PC-9 (cell line): ENCODE measurements at places on chromosomes 3 and 15. TPM values are rescaled to one million over a fixed set of nuclear protein-coding genes. Genes with fewer than 3 reads are reported as not detected.

GRCh38 chr3:53144446-53144845, 14.2 kb upstream of the RFT1 start:
- DNase-seq = no peak

Gene DOCK3
- total RNA-seq = 15.2 and 16.9 TPM in 2 replicates

DNA sequence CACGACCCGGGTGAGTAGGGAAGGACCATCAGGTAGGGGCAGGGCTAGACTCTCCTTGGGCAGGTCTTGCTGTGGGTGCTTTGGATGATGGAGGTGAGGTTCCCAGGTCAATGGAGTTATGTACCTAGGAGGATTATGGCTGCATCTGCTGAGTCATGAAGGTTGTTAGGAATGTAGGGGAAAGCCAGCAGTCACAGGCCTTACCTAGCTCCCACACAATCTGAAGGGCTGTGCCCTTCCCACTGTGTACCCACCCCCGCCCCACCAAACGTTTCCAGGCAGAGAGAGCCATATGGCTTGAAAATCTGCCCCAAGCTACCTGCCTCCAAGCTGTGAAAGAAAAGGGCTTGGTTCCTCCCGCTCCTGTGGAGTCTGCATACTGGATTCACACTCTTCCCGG, 573.4 kb upstream of the DPPA4 start:
- peak; percentile 44 for DNase-seq

- DNase-seq = no peak
Measured at GRCh38 chr3:42735615-42736014, 33.0 kb upstream of the HHATL start.

Gene TRIM59
- total RNA-seq = 14.4 and 23.3 TPM in 2 replicates

DNA sequence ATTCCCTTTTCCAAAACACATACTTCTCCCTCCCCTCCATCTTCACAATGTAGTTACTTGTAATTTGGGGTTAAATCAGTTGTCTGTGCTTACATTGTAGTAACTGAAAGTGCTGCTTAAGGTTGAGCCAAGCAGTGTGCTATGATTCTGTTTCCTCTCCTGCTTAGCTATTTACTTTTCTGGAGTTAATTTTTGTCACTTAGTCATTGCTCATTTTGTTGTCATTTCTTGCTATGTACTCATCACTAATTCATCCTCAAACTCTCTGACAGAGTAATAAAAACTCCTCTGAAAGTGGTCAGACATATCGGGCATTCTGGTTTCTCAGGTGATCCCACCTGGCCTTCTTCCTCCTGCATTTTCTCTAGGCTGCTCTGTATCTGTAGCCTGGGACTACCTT, 80.7 kb downstream of the PPARG start:
- no peak for DNase-seq

Gene NCBP2
- total RNA-seq = 83.8 and 91.8 TPM in 2 replicates

GRCh38 chr3:2978977-2979732, 131.0 kb downstream of the IL5RA start:
- no peak for DNase-seq

DNA sequence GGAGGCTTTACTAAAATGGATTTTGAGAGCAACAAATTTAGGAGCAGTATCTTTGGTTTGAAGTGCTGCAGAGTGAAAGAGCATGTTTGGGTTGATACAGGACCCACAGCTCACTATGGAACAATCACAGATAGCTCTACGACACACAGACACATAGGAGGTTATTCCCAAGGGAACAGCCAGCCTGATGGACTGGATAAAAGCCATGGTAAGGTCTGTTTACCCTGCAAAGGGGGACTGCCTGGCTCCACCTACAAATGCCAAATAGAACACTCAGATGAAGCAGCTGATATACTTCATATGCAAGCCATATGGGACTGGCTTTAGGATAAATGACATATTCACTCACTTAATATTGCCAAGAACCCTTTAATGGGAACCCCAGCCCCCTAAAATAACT, 75.4 kb downstream of the CDC25A start:
- DNase-seq = no peak

Gene GALNT15
- not detected in 2 replicates for total RNA-seq

GRCh38 chr3:155407971-155408370, 114.5 kb upstream of the STRIT1 start:
- no peak for DNase-seq

DNA sequence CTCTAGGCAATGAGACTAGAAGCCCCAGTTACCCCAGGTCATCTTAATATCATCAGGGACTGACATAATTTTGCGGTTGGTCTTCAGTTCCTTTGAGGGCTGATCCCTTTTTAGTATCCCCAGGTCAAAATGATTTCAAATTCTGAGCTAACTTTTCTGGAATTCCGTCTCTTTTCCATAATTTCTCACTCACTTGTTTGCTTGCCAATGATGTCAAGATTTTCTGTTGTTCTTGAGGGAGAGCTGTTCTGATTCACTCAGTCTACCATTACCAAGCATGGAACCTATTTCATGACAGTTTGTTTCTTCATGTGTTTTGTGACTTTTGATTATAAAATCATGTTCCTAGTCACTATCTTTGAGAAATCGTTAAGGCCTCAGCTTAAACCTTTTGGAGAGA, 190.5 kb upstream of the LYSMD4 start:
- DNase-seq = no peak

DNA sequence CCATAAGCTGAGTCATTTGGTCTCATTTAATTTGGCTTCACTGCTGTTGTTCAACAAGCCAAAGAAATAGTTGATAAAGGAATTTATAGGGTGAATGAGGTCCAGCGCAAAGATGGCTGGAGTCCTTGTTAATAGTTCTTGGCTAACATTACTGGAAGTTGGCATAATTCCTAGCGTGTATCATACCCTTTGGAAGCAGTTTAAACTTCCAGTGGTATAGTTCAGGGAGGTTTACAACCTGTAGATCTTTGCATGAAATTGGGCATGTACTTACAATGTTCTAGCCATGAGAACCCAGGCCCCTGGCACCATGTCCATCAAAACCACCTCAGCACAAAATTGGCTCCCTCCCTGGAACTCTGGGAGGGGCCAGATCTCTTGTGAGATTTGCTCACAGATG, 380.8 kb downstream of the LRTM1 start:
- no peak for DNase-seq

GRCh38 chr3:42685891-42686820, 819 bp downstream of the KLHL40 start:
- no peak for DNase-seq

GRCh38 chr3:72702390-72702789, 145.9 kb downstream of the SHQ1 start:
- no peak for DNase-seq

GRCh38 chr3:151230646-151231045, 27.6 kb upstream of the GPR171 start:
- no peak for DNase-seq

GRCh38 chr3:51642462-51642861, 28.6 kb upstream of the TEX264 start:
- DNase-seq = no peak

Gene TMEM207
- total RNA-seq = not detected in 2 replicates

- peak; percentile 46 for DNase-seq
Measured at GRCh38 chr3:108301695-108302404, 5.5 kb downstream of the HHLA2 start.

Gene RRP9
- 23.4 and 23.9 TPM in 2 replicates for total RNA-seq

Gene CCDC54
- not detected in 2 replicates for total RNA-seq

Gene IL17RB
- not detected in 2 replicates for total RNA-seq

Gene SLC24A1
- 22.5 and 32.4 TPM in 2 replicates for total RNA-seq
